ENCODE measurements at places on chromosomes 2 and 18.

GRCh38 chr18:9737472-9738121 lies 29.5 kb downstream of the RAB31 start:
- DNase-seq, result no peak

DNA sequence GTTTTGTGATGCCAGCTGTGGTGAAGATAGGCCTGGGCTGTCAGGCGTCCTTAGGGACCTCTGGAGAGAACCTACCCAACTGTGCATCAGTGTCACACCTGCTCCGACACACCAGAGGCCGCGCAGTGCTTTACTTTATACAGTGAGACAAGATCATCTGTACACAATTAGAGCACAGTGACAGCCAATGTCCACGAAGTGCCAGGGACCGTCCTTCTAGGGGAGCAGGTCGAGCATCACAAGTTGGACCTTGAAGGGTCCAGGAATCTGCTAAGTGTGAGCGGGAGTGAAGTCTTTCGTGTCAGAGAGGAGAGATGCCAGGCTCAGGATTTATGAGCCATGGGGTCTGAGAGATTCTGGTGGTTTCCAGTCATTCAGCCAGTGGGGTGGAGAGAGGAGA lies 104.2 kb downstream of the TMEM18 start:
- DNase-seq, result no peak

DNA sequence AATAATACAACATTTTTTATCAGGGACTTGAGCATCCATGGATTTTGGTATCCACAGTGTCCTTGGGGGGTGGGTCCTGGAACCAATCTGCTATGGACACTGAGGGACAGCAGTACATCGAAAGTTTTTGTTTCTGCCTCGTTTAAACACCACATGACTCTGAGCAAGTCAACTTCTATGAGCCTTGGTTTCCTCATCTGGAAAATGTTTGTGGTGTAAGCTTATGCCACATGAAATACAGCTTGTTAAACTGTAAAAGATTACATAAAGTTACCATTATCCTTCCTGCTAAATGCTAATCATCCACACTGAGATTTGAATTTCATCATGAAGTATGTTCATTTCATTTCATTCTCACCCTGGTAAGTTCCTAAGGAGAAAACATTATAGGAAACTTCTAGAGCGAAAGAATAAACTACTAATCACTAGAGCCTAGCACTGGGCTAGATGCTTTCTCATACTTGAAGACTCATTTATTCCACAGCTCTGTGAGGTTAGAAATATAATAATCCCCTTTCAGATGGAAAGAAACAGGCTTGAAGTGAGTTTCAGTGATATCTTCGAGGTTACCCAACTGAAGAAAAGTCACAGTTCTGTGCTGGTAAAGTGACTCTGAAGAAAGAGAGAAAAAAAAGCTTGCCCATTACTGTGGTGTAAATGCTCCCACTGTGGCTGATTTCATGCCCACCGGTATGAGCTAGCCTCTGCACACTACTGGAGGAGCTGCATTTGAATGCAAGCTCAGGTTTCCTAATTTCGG lies 29.2 kb downstream of the MCFD2 start:
- DNase-seq, result no peak

GRCh38 chr2:146412625-146413024 lies 1432.2 kb upstream of the ACVR2A start:
- no peak for DNase-seq

GRCh38 chr18:10376731-10377130 lies 77.7 kb upstream of the APCDD1 start:
- DNase-seq, result no peak

All from RWPE2 (cell line).